ENCODE measurements at places on chromosomes 12 and 14.

DNA sequence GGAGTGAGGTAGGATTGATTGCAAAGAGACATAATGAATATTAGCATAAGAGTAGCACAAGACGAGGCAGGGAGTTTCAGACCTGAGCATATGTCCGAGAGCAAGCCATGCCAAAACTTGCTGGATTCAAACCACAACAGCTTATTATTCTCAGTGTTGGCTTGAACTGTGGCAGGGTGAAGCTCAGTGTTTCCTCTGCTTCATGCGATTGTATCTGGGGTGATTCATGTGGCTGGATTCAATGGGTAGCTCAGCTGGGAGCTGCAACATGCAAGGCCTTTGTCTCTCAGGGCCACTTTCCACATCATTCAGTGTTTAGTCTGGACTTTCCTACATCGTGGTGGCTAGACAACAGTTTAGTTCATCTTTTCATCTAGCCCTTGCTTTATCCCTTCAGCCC is 22.1 kb upstream of the E2F7 start:
- no peak overlapping the region for H3K4me3 ChIP-seq
- no peak for DNase-seq
- no peaks in the 10 kb centered on the region for H3K36me3 ChIP-seq
- H3K4me1 ChIP-seq = peaks cover 5% of the 10 kb centered on the region
- no peaks in the 10 kb centered on the region for H3K27me3 ChIP-seq
- no peak overlapping the region for H3K27ac ChIP-seq

DNA sequence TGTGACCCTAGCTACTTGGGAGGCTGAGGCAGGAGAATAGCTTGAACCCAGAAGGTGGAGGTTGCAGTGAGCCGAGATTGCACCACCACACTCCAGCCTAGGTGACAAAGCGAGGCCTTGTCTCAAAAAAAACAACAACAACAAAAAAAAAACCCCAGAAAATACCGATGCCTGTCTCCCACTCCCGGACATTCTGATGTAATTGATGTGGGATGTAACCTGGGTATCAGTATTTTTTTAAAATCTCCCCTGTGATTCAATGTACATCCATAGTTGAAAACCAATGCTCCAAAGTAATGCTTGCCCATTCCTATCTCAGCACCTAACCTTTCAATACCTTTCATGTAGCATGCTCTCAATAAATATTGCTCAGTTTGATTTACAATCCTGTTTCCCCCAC is 11.7 kb upstream of the TMED10 start:
- no peaks in the 10 kb centered on the region for H3K27me3 ChIP-seq
- DNase-seq = no peak
- no peak overlapping the region for H3K4me3 ChIP-seq
- H3K4me1 ChIP-seq = no peaks in the 10 kb centered on the region

DNA sequence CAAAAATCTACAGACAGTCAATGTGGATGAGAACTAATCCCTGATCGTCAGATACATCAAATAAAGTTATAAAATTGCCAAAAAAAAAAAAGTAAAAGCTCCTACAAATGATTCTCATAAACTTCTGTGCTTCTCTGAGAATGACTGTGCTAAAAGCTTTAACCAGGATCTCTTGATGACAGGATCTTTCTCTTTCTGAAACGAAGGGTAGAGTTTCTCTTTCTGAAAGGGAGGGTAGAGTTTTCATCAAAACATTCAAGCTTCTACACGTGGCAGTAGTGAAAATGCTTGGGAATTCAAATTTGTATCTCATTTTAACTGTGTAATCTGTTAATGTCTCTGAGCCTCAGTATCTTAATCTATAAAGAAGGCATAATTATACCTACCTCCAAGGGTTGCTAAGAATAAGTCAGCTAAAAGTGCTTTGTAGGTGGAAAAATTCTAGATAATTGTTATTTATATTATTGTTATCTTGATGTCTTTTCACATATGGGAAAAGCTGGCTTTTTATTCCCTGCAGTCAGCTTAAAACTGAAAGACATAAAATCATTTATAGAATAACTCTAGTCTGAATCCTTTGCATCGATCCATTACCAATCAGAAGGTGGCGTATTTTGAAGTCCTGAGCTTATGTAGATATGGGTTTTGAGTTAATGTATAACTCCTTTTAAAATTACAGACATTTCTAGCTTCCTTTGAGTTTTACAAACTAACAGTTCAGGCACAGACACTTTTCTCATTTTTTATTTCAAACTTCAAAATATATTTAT is 157.4 kb downstream of the DACT1 start:
- no peak for DNase-seq
- H3K27ac ChIP-seq = no peak overlapping the region
- H3K36me3 ChIP-seq = no peaks in the 10 kb centered on the region
- no peaks in the 10 kb centered on the region for H3K27me3 ChIP-seq
- no peak overlapping the region for H3K4me3 ChIP-seq

DNA sequence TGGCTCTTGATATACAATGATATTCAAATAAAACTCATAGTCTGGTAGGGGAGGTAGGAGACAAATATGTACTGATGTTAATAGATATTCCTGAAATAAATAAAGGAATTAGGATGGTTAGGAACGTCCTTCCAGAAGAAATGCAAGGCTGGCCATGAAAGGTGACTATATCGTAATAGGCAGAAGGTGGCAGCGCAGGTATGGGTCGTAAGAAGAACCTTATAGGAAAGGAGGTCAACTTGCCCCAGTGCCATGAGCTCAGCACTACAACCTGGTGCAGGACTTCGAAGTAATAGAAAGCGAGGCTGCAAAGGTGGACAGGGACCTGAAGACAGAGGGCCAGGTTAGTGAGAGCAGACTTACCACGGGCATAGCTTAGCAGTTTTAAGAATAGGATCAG is 55.3 kb upstream of the FGD4 start:
- no peak overlapping the region for H3K4me3 ChIP-seq
- no peak for DNase-seq
- peaks cover 1% of the 10 kb centered on the region for H3K36me3 ChIP-seq
- no peaks in the 10 kb centered on the region for H3K27me3 ChIP-seq
- no peak overlapping the region for H3K27ac ChIP-seq

- H3K4me3 ChIP-seq = peak overlapping the region; percentile 27
- DNase-seq = peak; percentile 2
- no peak overlapping the region for H3K27ac ChIP-seq
Observed at GRCh38 chr12:101642115-101643067, 47.6 kb downstream of the MYBPC1 start.

- no peaks in the 10 kb centered on the region for H3K4me1 ChIP-seq
- H3K4me3 ChIP-seq = no peak overlapping the region
- H3K27ac ChIP-seq = no peak overlapping the region
- H3K27me3 ChIP-seq = peaks cover 95% of the 10 kb centered on the region
Observed at GRCh38 chr12:114447274-114447716, 41.4 kb upstream of the TBX5 start.

DNA sequence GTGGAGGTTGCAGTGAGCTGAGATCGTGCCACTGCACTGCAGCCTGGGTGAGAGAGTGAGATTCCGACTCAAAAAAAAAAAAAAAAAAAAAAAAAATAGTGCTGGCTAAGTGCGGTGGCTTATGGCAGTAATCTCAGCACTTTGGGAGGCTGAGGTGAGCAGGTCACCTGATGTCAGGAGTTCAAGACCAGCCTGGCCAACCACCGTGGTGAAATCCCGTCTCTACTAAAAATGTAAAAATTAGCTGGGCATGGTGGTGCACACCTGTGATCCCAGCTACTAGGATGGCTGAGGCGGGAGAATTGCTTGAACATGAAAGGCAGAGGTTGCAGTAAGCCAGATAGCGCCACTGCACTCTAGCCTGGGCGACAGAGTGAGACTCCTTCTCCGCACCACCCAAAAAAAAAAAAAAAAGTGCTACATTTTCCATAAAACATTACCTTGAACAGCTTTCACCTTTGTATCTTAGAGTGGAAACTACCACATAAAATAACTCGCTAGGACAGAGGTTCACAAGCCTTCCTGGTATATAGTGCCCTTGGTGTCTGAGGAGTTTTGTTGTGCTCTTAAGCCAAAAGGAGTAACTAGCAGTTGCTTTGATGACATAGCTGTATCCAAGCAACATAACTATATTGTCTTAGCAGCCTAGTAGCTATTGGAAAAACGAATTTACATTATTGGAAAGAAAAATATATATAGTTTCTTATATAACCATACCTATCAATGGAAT is 11.1 kb downstream of the PTGES3 start:
- H3K27ac ChIP-seq = no peak overlapping the region
- no peak for DNase-seq
- H3K4me1 ChIP-seq = no peaks in the 10 kb centered on the region
- no peaks in the 10 kb centered on the region for H3K27me3 ChIP-seq
- H3K4me3 ChIP-seq = no peak overlapping the region

GRCh38 chr12:106150555-106150954 is 11.8 kb upstream of the NUAK1 start:
- H3K27ac ChIP-seq = no peak overlapping the region
- no peak overlapping the region for H3K4me3 ChIP-seq
- no peaks in the 10 kb centered on the region for H3K27me3 ChIP-seq
- DNase-seq = no peak

DNA sequence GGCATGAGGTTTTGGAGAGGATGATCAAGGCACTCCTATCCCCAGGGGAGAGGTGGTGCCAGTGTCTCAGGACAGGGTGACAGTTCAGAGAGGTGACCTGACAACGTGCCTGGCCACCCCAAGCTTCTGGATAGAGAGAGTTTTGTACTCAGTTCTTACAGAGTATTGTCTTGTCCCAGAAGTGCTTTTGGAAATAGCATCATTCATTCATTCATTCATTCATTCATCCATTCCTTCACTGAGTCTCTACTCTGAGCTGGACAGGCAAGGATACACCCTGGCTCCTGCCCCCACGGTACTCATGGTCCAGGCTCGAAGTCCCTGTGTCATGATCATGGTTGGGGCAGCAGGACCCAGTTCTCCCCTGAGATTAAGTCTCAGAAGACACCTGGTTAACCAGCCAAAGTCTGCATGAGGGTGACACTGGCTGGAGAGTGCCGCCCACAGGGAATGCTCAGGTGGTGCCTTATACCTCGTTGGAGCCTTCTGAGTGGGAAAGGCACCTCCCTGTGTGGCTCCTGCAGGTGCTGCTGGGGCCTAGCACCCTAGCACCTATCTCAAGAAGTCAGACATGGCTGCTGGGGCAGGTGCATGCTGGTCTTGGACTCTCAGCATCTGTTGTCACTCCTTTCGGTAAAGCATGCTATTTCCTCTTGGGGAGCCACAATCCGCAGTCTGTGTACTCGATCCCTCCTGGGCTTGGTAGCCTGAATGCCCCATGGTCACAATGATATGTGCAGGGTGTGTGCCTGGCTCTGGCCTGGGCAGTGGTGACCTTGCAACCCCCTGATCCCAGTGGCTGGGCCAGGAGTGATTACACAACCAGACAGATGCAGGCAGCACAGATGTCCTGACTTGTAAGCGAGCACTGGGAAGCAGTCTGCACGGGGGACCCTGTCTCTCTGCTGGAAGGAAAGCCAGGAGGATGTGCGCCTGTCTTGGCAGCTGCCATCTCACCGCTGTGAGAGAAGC is 57.8 kb downstream of the C14orf132 start:
- DNase-seq = no peak
- H3K27me3 ChIP-seq = no peaks in the 10 kb centered on the region
- no peak overlapping the region for H3K4me3 ChIP-seq
- peaks cover 4% of the 10 kb centered on the region for H3K4me1 ChIP-seq
- no peak overlapping the region for H3K27ac ChIP-seq

DNA sequence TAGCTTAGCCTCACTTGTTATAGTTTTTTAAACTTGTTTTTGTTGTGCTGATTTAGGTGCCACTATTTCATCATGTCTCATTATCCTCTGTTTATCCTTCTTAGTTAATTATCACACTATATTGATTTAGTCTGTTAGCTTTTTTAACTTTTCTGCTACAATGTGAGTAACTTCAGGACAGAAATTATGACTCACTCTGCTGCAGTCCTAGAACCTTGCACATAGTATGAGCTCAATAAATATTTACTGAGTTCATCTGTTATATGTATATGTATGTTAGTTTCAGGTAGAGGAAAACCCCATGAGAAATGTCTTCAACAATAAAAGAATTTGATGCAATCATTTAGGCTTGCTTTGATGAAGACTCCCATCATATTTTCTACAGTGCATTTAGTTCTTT is 224.3 kb upstream of the NAV3 start:
- no peaks in the 10 kb centered on the region for H3K4me1 ChIP-seq
- H3K27me3 ChIP-seq = no peaks in the 10 kb centered on the region
- no peak for DNase-seq

DNA sequence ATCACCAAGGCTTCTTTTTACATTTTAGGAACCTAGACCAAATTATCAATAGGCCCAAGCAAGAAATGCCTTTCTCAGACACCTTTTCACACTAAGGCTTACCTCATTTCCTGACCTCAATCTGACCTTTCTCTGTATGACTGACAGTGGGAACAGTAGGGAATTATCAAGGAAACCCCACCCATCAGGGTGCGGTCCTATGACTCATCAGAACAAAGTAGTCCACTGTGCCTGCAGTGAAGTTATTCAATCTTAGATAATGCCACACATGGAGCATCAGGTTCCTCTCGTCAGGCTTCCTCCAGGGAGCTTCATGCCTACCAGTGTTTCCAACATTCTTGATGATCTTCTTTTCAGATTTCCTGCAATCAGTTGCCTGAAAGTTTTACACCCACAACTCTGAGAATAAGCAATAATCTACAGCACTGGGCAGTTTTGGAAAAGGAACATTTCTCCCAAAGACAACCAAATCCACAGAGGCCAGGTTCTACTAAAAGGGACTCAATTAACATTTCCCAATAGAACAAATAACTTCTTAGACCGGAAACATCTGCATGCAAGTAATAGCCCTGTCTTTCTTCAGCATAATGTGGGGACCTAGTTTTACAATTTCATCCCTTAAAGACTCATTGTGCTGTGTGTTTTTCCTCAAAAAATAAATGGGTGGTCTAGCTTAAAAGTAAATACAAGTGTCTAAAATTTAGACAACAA is 35.9 kb upstream of the TMTC2 start:
- no peaks in the 10 kb centered on the region for H3K36me3 ChIP-seq
- H3K27ac ChIP-seq = no peak overlapping the region
- no peaks in the 10 kb centered on the region for H3K27me3 ChIP-seq

GRCh38 chr12:56983386-56983785 is 23.0 kb downstream of the ZBTB39 start:
- no peak overlapping the region for H3K4me3 ChIP-seq
- peaks cover 3% of the 10 kb centered on the region for H3K36me3 ChIP-seq
- no peaks in the 10 kb centered on the region for H3K27me3 ChIP-seq
- H3K4me1 ChIP-seq = no peaks in the 10 kb centered on the region
- no peak for DNase-seq

GRCh38 chr12:110932046-110932445 is 11.7 kb upstream of the MYL2 start:
- no peaks in the 10 kb centered on the region for H3K36me3 ChIP-seq
- peaks cover 7% of the 10 kb centered on the region for H3K4me1 ChIP-seq
- H3K27me3 ChIP-seq = peaks cover 6% of the 10 kb centered on the region
- no peak for DNase-seq
- no peak overlapping the region for H3K4me3 ChIP-seq

GRCh38 chr14:101624536-101624935 is 63.2 kb downstream of the DIO3 start:
- no peak overlapping the region for H3K4me3 ChIP-seq
- peaks cover 19% of the 10 kb centered on the region for H3K4me1 ChIP-seq
- DNase-seq = peak; percentile 20
- peak overlapping the region; percentile 46 for H3K27ac ChIP-seq
- H3K27me3 ChIP-seq = peaks cover 3% of the 10 kb centered on the region

- H3K4me3 ChIP-seq = no peak overlapping the region
- H3K36me3 ChIP-seq = no peaks in the 10 kb centered on the region
- H3K27ac ChIP-seq = no peak overlapping the region
Observed at GRCh38 chr12:83145325-83145840, 458.7 kb downstream of the TMTC2 start.
